ENCODE measurements at places on chromosomes 6 and 20.

GRCh38 chr6:7073082-7073820 lies 34.5 kb upstream of the RREB1 start:
- no peak for DNase-seq

DNA sequence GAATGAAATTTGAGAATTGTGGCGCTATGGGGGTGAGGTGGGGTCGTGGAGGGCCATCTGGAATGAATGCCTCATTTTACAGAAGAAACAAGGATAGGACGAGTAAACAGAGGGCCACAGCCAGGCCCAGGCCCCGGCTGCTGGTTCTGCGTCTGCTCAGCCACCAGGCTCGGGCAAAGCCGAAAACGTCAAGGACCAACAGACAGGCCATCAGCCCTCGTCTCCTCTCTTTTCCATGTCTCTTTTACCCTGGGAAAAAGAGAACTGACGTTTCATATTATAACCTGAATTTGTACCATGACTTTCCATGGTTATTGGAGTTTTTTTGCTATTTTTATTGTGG lies 212.4 kb upstream of the ARID1B start:
- no peak for DNase-seq

- DNase-seq, result no peak
Observed at GRCh38 chr6:31465718-31466117, 32.2 kb upstream of the MICB start.

- no peak for DNase-seq
Observed at GRCh38 chr20:4605166-4605565, 116.5 kb upstream of the PRND start.

GRCh38 chr6:150934380-150934779 lies 68.9 kb downstream of the MTHFD1L start:
- no peak for DNase-seq

DNA sequence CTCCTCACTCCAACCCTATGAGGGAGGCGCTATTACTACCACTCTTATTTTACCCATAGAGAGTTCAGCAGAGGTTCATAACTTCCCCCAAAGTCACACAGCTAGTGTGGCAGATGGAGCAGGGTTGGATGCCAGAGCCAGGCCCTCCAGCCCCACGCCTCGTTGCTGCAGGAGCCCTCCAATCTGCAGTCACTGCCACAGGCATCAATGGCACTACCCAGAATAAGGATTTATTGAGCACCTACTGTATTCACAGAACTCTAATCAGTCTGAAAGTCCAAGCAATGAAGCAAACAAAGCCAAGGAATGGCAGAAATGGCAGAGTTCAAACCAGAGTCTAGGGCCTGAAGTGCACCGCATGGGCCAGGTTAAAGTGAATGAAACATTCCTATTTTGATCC lies 144.9 kb downstream of the LPA start:
- DNase-seq, result no peak

DNA sequence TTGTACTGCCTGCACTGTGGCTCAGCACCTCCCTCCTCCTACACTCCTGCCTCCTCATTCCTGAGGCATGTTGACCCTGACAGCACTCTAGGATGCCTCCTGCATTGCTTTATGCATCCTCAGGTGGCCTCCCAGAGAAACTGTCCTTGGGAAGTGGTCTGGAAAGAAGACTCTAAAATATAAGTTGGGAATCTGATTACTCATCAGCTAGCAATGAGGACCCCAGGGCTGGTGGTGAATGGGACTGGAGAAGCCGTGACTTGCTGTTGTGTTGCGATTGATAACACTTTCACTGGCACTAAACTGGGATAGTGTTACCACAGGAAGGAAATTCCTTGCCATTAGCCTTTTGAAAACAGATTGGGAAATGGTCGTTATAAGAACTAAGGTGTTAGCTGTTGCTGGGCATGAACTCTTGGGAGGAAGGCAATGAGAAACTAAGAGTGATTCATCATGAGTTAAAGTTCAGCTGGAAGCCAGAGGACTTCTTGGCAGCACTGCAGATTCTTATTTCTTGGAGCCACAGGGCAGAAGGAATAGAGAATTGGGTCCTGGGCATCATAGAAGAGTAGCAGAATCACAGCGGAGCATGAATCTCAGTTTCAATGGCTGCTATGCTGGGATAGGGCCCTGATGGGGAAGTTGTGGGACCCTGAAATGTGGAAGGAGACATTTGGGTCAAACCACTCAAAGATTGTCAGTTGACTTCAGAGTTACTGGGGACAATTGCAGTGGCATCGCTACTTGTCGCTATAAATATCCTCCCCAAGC lies 10.1 kb upstream of the SIRPD start:
- DNase-seq, result no peak

DNA sequence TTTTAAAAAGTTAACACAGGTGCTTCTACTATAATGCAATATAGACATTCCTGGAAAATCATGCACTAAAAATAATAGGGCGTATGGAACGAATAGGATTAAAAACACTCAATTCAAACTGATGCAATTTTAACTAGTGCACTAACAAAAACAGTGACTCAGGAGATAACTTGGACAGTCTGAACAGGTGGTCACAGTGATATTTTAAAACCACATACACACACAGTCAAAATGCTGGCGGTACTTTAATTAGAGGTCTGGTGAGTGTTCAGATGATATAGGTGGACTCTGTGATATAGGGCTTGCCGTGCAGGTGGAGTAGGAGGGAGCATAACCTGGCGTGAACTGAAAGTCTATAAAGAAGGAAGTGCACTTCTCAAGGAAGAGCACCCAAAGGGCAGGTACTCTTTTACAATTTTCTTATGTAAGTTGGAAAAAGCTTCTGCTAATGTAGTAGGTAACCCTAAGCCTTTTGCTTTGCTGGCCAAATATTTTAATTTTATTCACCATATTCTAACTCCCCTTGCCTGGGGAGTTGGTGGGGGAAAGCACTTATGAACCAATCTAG lies 41.9 kb upstream of the PLN start:
- no peak for DNase-seq

- DNase-seq, result no peak
Observed at GRCh38 chr6:139881236-139881635, 506.8 kb upstream of the CITED2 start.

DNA sequence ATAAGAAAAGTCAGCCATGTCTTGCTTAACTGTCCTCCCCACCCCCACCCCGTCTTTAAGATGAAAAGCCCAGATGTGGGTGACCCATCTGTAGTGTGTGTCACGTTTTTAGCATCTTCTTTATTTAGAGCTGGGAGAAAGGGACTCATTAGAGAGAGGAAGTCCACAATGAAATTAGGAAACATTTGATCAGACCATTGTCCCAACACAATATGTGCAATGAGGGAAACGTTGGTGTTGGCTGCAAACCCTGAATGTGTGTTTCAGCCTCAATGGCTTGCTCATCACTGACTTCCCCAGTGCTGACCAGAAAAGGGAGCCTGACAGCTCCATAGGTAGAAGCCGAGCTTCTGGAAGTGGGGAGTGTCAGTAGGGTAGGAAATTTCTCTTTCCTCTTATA lies 475.7 kb downstream of the CD83 start:
- DNase-seq, result no peak

GRCh38 chr6:102717737-102718456 lies 1324.4 kb downstream of the GRIK2 start:
- DNase-seq, result no peak

- DNase-seq, result no peak
Observed at GRCh38 chr6:28597924-28598722, 72.4 kb downstream of the GPX5 start.

DNA sequence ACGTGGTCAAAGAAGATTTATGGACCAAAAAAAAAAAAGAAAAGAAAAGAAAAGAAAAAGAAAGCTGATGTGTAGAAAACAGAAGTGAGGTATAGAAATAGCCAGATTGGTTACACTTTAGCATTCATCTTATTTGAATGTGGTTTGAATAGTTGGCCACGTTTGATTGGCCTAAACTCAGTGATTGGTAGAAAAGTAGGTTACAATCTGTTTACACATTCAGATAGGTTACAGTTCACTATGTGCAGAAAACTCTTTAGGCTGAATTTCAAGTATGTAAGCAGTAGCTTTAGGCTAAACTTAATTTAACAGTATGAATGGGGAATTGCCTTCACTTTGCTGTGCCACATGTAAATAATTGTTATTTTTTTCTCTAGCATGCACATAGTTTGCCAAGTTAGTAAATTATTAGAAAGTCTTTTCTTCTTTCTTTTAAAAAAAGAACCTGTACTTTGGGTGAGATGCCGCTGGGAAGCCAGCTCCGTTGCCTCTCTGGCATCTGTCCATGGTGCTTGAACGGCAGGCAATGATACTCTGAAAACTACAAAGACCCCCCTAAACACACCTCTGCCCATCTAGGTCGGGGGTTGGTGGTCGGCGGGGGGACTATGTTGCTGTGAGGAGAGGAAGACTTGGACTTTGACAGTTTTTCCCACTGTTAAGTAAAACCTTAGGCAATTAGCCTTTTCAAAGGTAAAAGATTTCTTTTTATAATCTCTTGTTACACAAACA lies 173.0 kb downstream of the AIG1 start:
- DNase-seq, result no peak

GRCh38 chr6:137655291-137655690 lies 161.1 kb upstream of the OLIG3 start:
- DNase-seq, result no peak

- DNase-seq, result no peak
Observed at GRCh38 chr6:42025845-42026243, 24.5 kb upstream of the TAF8 start.

GRCh38 chr20:33070111-33071053 lies 9.1 kb upstream of the BPIFB4 start:
- DNase-seq, result no peak

- no peak for DNase-seq
Observed at GRCh38 chr6:36677753-36678487, 594 bp upstream of the CDKN1A start.

DNA sequence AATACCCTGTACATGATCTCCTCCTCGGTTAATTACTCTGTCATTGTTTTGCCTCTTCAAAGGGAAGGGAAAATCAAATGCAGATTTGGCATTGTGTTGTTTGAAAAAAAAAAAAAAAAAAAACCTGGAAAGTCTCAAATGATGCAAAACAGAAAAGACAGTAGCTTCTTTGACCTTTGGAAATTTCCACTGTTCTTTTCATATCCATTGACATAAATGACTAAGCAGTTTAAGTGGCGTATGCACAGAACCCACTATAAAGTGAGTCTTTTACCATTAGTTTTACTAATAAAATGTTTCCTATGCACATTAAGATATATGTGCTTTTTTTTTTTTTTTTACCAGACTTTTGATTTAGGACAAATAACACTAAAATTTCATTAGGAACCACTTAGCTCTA lies 704.3 kb downstream of the TFAP2A start:
- no peak for DNase-seq

DNA sequence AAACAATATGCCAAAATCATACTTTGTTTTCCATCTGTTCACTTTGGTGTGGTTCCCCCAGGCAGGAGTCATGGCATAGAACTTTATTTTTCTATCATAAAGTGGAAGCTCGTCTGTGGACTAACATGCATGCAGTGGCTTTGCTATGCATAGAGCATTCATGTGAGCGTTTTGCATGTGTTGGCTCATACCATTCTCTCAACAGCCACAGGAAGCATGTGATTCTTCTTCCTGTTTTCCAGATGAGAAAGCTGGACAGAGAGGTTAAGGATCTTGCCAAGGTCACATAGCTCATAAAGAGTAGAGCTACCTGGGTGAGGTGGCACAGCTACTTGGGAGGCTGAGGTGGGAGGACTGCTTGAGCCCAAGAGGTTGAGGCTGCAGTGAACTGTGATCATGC lies 123.4 kb upstream of the HDGFL1 start:
- DNase-seq, result no peak

GRCh38 chr6:108001696-108002231 lies 43.8 kb upstream of the SEC63 start:
- DNase-seq, result no peak

DNA sequence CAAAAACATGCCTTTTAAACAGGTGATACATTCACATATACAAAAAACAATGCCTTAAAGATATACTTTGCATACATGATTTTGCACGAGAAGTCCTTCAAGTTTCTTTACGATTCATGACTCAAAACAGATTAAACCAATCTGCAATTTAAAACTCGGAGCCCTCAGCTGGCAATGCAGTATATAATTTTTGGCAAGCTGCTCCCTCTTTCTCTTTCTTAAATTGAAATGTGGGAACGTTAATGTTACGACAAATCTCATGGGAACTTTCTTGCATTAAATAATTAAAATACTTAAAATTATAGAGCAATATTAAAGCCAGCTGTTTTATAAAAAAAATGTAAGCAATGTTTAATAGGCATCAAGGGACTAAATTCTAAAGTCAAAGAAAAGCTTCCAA lies 334.6 kb downstream of the ESR1 start:
- no peak for DNase-seq

Data from activated CD4-positive, alpha-beta T cell treated with anti-CD3 and anti-CD28 coated beads for 4 hours (primary cell).